Keratinocyte (primary cell): ENCODE measurements at places on chromosomes 3 and 15.

GRCh38 chr15:31160297-31160696 lies 58.8 kb upstream of the TRPM1 start:
- DNase-seq, result no peak

- no peak for DNase-seq
Observed at GRCh38 chr15:88956906-88957305, 43.7 kb upstream of the MFGE8 start.

DNA sequence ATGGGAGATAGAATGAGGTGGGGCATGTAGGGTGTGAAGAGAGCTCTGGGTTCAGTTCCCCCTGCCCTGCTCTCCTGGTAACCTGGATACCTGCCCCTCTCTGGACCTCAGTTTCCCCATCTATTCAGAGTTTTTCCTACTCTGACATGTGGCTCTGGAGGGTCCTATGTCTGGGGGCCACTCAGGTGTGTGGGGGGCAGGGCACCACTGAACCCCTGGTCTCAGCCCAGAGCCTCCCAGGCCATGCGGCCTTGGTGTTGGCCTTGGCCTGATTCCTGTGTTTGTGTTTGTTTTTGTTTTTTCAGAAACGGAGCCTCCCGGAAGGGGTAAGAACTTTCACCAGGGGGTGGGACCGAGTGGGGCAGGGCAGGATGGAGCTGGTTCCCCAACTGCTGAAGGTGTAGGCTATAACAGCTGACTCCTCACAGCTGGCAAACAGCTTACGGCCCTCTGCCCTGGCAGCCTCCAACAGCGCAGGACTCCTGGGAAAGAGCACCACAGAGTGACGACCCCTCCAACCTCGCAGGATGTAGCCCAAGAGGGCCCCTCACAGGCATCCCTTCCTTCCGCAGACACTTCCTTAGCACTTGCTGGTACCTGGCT lies 803 bp downstream of the ITIH3 start:
- no peak for DNase-seq

- DNase-seq, result no peak
Observed at GRCh38 chr3:45497963-45498362, 96.6 kb upstream of the LIMD1 start.

DNA sequence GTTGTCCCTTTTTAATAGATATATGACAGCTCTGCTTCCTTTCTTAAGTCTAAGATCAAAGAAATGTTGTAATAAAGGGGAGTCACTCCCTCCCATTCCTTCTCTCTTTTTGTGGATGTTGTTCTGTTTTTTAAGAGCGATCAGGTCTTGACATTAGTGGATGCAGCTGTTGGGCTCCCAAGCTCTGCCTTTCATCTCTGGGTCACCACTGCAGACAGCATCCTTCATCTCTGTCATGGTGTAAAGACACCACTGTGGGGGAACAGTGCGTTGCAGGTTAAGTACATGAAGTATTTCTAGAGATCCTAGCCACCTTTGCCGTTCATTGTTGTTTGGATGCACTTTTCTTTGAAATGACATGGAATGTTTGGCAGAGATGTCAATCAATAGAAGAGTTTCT lies 17.7 kb downstream of the FNDC3B start:
- no peak for DNase-seq

GRCh38 chr3:109316162-109316730 lies at the start of gene DPPA2:
TSS of gene DPPA2 (minus strand) at chr3:109316517. CDS start at chr3:109314542, 1,975 bp downstream.
- DNase-seq, result no peak

DNA sequence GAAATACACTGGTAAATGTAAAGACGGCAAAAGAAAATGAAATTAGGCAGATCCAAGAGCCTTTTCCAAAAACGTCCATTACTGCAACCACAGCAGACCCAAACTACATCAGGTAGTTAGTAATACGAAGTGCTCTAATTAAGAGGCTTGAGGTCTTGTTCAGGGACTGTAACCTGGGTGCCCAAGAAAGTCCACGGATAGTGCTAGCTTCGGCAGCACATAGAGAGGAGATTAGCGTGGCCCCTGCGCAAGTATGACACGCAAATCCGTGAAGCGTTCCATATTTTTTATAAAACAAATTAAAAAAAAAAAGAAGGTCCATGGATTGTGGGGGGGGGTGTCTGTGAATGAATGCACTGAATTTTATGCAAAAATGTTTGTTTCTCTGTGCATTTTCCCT lies 1.4 kb downstream of the COPB2 start:
- DNase-seq, result no peak

DNA sequence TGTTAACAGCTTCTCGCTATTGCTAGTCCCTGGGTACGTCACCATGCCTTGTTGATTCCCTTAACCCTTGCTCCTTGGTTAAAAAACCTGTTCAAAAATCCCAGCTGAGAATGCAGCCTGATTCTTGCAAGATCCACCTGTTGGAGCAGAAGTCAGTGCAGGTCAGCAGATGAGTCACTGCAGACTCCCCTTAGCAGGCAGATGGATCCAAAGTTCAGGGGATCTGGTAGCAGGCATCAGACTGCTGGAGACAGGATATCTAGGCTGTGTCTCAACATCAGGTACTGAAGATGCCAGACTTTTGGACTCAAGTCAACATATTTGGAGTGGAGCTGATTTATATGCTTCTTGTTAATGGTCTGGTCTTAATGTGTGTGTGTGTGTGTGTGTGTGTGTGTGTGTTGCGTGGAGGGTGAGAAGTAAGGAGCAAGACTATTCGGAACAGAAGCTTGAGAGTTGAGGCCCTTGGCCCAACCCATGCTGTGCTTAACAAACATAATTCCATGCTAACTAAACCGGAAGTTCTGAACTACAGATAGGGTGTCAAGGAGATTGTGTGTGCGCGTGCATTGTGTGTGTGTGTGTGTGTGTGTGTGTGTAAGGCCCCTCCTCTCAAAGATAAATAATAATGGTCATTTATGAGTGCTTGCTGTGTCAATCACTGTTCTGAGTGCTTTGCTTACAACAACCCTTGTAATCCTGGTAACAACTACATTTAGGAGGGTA lies 1.0 kb upstream of the C3orf52 start:
- DNase-seq, result no peak

GRCh38 chr15:53974813-53975212 lies 3.4 kb upstream of the UNC13C start:
- DNase-seq, result no peak

- no peak for DNase-seq
Observed at GRCh38 chr3:4740397-4741105, 238.7 kb upstream of the BHLHE40 start.

DNA sequence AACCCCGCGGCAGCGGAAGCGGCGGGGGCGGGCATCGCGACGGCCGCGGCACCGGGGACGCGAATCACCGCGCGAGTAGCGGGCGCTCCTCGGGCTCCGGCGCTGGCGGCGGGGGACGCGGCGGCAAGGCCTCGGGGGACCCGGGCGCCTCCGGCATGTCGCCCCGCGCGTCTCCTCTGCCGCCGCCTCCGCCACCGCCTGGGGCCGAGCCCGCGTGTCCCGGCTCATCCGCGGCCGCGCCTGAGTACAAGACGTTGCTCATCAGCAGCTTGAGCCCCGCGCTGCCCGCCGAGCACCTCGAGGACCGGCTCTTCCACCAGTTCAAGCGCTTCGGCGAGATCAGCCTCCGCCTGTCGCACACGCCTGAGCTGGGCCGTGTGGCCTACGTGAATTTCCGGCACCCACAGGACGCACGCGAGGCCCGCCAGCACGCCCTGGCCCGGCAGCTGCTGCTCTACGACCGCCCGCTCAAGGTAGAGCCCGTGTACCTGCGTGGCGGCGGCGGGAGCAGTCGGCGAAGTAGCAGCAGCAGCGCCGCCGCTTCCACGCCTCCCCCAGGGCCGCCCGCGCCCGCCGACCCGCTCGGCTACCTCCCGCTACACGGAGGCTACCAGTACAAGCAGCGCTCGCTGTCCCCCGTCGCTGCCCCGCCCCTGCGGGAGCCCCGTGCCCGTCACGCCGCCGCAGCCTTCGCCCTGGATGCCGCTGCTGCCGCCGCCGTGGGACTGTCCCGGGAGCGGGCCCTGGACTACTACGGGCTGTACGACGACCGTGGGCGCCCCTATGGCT lies 675 bp downstream of the RBM15B start:
- DNase-seq, result no peak

GRCh38 chr15:29669823-29670222 lies 152.4 kb downstream of the TJP1 start:
- DNase-seq, result no peak

GRCh38 chr3:184525337-184526087 lies 36.1 kb upstream of the EPHB3 start:
- DNase-seq, result no peak

DNA sequence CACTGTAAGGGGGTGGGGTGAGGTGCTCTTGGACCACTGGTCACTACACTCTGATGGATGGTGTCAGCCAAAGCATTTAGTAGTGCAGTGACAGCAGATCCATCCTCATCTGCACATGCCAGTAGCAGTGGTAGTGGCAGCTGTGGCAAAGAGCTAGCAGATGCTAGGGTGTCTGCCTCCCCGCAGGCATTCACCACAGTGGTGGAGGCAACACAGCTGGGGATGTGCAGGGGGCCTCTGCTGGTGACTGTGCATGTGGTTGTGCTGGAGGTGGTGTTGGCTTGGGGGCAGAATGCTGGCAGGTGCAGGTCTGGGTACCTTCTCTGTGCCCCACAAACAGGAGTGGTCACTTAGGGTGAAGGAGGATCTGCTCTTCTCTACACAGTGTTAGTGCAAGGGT lies 19.4 kb upstream of the DCUN1D1 start:
- no peak for DNase-seq

DNA sequence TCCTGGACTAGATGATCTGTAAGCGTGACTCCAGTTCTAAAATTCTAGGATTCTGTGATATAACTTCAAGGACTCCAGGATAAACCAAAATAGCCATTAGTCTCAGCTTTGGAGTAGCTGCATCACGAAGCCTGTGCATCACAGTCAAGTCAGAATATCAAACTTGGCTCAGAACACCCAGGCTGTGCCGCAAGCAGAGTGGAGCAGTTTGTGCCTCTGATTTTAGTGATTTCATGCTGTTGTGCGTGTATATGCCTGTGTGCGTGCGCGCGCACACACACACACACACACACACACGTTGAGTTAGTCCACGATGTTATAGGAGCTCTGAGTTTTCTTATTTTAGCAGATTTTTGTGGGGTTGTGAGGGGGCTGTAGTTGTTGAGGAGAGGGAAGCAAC lies 356.6 kb upstream of the KCNH8 start:
- DNase-seq, result no peak

DNA sequence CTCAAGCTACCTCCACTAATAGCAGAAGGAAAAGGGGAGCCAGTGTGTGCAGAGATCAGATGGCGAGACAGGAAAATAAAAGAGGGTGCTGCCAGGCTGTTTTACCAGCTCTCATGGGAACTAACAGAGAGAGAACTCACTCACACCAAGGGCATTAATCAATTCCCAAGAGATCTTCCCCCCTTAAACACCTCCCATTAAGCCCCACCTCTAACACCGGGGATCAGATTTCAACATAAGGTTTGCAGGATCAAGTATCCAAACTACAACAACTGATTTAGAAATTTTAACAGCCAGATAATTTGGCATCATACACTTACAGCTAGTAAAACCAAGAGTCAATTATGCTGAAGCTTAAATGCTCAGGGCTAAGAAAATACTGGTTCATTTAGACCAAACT lies 18.9 kb downstream of the CD200 start:
- no peak for DNase-seq

- DNase-seq, result no peak
Observed at GRCh38 chr15:40904552-40905201, 10.4 kb downstream of the VPS18 start.

DNA sequence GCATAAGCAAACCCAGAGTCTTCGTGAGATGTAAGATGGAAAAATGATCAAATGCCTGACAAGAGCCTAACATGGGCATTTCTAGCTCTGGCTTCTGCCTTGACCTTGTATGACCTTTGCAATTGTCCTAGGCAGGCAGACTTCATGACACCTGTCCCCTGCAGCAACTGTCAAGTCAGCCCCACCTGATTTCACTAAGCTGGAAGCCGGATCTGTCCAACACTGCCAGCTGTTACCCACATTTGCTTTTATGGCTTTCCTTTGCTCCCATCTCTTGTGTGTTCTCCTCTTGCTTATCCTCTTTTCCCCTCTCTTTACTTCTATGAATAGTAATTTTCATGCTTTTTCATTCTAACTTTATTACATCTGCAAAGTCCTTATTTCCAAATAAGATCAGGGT lies 48.5 kb upstream of the TNIK start:
- no peak for DNase-seq

DNA sequence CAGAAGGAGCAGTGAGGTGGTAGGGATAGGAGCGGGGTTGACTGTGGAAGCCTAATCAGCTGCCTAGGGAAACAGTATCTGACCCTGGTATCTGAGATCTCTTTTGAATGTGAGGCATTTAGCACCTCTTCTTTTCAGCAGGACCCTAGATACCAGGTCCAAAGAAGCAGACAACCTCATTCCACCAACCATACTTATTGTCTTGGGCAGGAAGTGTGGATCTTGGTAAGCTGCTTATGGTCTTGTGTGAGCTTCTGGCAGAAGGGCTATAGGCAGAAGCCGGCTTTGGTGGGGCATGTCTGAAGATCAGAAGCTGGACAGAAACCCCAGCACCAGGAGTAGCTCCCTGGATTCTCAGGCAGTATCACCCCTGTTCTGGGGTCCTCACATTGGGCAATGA lies 65.6 kb downstream of the TIPARP start:
- no peak for DNase-seq

DNA sequence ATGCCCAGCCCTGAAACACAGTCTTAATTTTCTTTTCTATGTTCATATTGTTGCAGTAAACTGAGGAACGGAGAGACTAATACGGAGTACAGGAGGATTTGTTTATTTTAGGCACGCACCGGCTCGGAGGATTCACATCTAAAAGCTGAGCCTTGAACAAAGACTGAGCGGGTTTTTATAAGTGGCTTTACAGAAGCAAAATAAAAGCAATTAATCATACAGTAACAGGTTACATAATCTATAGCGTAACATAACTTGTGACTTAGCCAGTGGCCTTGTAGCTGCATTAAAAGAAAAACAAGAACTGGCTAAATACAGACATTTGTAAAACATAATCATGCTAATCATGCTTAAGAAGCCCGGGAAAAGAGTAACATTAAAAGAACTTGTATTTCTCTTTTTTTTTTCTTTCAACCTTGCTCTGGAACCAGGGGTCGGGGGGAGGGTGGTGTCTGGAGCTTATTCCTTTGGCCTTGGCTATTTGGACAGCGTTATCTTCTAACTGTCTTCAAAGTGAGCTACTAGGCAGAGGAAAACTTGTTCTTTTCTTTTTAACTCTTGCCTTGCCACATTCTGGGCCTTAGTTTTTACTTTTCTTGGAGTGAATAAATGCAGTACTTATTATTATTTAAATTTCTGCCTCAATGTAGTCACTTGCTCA lies 17.5 kb downstream of the NUSAP1 start:
- no peak for DNase-seq

DNA sequence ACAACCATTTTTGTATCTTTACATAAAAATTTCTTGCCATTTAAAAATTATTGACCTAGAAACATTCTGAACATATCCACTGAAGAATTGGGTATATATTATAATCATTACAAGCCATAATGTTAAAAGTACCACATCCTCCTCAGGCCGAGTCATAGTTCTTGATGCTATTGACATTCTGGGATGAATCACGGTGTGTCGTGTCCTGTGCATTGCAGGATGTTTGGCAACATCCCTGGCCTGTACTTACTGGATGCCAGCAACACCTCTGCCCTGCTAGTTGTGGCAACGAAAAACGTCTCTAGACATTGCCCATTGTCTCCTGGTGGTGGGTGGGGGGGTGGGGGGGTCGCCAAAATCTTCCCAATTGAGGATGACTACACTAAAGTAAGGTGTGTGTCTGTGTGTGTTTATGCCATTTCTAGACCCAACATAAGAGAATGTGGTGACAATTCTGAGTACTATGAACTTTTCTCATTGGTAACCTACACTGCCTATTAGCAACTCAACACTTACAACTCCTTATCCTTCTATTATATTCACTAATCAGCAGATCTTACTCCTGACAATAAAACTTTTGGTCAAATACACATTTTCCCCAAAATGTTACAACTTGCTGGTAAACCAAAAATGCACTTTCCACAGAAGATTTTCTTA lies 471.6 kb downstream of the FOXP1 start:
- DNase-seq, result peak; percentile 32
